Cortex of kidney (tissue), 1 donor: ENCODE measurements at places on chromosomes 2 and 18.

GRCh38 chr2:85844486-85844885 is 44.3 kb downstream of the ST3GAL5 start:
- no peak for DNase-seq

DNA sequence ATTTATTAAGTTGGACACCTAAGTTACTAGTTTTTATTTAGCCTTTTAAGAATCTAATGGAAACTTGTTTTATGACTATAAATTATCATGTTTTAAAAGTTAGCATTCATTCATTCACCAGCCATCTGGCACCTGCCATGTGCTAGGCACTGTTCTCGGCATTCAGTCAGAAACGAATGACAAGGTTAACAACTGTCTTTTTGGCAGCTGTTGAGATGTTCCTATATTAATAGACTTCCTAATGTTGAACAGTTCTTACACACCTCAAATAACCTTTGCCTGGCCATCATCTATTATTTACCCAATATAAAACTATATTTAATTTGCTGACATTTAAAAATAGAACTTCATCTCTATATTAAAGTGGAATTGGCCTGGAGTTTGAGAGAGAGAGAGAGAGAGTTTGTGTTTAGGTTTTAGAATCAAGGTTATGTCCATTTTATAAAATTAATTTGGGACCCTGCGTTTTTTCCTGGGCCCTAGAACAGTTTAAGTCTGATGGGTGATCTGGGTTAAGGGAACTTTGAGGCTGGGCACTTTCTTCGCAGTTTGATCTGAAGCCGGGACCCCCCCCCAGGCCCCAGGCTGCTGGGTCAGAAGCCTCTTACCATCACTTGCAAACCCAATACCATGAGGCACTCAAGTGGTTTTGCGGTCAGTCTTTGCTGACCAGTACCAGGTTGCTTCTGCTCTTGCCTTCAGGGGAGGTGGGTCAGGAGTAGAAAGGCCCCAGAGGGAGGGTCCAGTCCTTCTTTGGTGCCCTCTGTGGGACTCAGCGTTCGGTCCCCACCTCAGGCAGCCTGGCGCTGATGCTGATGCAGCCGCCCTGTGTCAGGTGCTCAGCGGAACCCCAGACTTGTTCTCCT is 48.3 kb upstream of the ASB1 start:
- no peak for DNase-seq

GRCh38 chr2:78127424-78127823 is 605.2 kb upstream of the LRRTM4 start:
- DNase-seq: no peak

- DNase-seq: no peak
Measured at GRCh38 chr18:23936381-23936958, 78.1 kb upstream of the TTC39C start.

DNA sequence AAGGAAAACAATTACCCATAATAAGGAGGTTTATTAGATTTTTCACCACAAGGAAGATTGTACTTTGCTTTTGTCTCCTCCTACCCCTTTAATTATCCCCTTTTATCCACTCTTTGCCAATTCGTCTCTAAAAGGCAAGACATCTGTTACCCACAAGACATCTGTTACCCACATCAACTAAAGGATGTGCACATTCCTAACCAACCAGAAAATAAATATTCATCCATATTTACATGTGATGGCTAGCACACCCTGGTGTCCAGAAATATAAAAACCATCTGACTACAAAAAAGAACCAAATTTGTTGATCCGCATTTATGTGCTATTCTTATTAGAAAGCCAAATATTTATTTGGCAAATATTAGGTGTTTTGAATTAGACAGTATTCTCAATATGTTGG is 35.7 kb downstream of the ACVR1C start:
- DNase-seq: no peak

GRCh38 chr2:167783261-167784083 is 463.9 kb downstream of the STK39 start:
- DNase-seq: no peak

DNA sequence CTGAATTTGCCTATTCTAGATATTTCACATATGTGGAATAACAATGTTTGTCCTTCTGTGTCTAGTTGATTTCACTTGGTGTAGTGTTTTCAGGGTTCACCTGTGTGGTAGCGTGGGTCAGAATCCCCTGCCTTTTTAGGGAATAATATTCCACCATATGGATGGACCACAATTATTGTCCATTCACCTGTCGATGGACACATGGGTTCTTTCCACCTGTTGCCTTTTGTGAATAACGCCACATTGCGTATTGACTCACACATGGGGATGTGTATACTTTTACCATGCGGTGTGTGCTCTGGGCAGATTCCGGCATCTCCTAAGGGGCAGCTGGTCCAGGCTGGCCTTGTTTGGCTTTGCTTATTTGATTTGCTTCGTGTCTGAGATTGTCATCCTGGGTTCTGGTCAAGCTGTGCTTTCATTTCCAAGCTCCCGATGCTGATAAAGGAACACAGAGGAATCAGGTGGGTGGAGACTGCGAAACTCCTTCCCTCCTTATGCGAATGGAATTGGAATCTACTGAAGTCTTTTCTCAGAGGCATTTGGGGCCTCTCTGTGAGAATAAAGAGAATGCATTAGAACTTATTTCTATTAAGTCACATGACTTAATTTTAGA is 18.9 kb upstream of the ALLC start:
- DNase-seq: no peak
